ENCODE measurements at places on chromosomes 6 and 20.

DNA sequence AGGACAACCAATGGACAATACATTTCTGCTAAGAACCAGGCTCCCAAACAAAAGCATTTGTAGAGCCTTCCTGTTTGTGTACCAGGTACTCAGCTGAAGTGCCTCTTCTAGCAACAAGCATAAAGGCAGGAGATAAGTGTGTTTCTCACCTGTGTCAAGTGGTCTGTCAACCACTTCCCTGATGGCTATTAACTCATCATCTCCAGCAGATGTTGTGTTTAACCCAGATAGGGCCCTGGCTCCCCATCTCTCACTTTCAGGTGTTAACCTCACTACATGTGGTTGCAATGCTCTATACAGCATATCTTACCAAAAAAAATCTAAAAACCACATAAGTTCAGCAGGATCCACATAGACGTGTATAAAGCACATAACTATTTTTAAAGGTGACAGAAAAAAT is 9.6 kb upstream of the IL17A start:
- no peak for DNase-seq

DNA sequence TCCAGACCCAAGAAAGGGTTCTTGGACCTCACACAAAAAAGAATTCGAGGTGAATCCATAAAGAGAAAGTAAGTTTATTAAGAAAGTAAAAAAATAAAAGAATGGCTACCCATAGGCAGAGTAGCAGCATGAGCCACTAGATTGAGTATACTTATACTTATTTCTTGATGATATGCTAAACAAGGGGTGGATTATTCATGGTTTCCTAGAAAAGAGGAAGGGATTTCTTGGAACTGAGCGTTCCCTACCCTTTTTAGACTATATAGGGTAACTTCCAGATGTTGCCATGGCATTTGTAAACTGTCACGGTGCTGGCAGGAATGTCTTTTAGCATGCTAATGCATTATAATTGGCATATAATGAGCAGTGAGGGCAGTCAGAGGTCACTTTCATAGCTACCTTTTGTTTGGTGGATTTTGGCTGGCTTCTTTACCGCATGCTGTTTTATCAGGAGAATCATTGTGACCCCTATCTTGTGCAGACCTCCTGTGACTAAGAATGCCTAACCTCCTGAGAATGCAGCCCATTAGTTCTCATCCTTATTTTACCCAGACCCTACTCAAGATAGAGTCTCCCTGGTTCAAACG is 44.3 kb downstream of the TENT5A start:
- no peak for DNase-seq

DNA sequence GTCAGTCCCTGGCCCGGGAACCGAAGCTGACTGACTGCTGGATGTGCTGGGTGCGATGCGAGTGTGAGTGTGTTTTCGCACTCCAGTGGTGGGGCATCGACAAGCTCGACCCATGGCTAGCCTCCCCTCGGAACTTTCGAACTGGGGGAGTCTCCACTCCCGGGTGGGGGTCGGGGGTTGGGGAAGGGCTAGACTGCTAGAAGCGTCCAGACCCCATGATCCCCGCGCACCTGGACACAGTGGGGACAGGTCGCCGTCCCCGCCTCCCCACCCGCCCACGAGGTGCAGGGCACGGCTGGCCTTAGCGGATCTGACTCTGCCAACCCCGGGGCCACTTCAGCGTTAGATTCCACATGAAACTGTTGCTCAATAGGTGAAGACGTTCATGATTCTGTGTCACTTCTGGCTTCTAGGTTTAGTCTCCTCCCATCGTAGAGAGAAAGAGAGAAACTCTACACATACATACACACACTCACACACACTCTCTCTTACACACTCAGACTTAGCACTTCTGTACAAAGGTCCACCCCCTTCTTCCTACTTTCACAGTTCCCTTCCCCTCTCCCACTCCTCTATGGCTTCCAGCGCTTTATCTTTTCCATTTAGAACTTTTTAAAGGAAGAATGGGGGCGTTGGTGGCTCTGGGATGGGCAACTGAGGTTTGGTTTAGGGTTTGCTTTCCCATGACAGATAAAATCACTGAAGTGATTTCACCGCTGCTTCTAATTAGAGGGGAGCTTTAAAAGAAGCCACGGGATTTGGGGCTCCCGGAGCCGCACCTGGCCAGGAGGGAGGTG is 5.1 kb upstream of the TFAP2A start:
- no peak for DNase-seq

GRCh38 chr6:154267508-154268106 is 89.0 kb downstream of the IPCEF1 start:
- DNase-seq, result no peak

DNA sequence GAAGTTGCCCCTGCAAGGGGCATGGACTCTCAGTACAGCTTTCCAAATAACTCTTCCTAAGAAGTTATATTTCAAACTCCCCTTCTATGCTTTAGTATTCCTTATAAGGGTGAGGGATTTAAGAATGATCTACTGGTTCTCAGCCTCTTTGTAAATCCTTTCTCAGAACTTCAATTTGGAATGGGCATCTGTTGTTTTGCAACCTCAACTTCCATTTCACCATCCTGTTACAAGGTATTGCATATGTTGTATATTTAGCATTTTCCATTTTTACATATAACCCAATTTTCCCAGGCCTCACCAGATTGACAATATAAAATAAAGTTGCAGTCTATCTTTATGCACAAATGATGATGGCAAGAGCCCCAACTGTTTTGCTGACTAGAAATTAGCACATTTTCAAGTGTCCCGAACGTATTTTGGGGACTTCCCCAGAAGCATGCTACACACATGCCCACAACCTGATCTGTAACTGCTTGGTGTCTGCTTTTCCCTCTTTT is 154.9 kb upstream of the CARMIL1 start:
- no peak for DNase-seq

GRCh38 chr6:36757943-36758508 is 60.4 kb downstream of the RAB44 start:
- no peak for DNase-seq

- no peak for DNase-seq
Observed at GRCh38 chr6:44621846-44622245, 234.3 kb downstream of the CDC5L start.

DNA sequence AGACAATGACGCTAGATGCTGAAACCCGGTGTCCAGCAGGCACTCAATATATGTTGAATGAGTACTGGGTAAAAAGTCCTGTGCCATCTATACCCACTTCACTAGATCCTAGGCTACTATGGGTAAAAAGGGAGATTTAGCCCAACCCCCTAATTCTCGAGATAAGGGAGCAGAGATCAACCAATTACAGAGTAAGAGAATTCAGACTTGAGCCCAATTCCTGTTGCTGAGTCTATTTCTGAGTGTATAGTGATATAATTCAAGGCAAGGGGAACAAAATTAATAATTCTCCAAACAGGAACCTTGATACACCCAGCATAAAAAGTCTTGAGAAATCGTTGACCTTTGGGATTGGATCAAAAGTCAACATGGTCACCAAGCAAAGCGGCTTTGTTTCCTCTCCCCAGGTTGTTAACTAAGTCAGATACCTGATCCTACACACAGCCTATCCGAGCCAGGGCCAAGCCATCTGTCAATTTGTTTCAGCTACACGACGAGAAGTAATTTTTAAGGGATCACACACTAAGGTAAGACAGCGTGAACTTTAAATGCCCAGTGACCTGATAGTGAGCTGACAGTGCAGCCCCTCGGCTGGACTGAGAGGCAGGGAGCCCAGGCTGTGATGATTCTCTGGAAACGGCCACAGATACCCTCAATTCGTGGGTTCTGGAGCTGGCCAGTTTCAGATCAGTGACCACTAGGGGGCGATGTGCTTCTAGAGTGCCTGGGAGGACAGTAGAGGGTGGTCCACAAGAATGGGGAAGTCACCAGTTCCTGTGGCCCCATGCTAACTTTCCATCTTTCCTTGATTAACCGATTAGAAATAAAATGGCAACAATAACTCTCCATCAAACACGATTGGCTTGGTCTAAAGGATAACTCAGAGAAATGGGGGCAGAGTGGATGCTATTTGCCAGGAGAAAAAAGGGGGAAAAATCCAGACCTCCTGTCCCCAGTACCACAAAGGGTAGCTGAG is 46.2 kb downstream of the SLC22A23 start:
- peak; percentile 56 for DNase-seq

DNA sequence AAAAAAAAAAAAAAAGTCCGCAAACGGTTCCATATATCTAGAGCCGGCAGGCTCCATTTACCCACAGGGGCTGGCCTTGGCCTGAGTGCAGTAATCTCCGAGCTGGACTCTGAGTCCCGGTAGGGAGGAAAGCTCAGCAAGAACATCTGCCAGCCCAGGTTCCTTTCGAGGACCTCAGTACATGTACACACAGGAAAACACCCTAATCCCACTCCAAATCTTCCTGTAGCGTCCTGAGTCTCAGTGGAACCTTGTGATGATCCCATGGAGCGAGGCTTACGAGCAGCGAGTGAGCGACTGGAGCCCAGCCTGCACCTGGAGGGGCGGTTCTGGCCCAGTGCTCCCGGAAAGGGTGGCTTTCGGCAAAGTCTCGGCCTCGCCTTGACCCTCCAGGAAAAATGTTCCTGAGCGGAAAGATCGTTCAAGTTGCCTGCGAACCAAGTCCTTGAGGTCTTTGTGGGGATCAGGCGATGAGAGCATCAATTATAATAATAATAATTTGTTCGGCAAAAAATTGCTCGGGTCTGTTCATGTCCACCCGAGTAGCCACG is 32.1 kb downstream of the PRSS16 start:
- no peak for DNase-seq

- no peak for DNase-seq
Observed at GRCh38 chr6:156691018-156691417, 86.2 kb upstream of the ARID1B start.

- DNase-seq, result no peak
Observed at GRCh38 chr6:41208439-41209106, 7.6 kb upstream of the TREML2 start.

GRCh38 chr6:5270093-5270680 is 8.9 kb downstream of the FARS2 start:
- no peak for DNase-seq

DNA sequence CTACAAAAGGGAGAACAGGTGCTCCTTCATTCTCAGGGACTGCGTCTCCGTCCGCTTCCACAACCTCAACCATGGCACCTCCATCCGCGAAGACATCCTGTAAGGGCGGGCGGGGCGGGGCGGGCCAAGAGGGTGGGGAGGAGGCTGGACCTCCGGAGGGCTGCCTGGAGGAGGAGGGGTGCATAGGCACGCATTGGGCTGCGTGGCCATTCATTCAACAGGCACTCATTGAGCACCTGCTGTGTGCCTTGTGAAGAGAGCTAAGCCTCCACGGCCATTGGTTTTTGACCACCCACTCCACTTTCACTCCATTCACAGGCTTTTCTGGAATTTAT is 435 bp downstream of the ZSWIM3 start:
- no peak for DNase-seq

DNA sequence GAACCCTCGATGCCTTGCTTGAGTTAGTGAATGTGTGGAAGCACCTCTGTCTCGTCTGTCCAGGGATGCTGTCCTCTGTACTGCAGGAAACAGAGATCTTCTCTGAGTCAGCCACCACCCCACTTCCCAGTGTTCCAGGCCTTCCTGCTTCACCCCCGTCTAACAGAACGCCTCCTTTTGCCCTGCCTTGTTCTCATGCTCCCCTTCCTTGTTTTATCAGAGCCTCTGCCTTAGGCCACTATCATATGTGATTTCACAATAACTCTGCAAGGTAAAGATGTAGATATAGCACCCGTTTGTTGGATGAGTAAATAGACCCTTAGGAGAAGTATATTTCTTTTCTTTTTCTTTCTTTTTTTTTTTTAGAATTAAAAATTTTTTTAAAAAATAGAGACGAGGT is 106.7 kb upstream of the CLDN20 start:
- DNase-seq, result no peak

- DNase-seq, result no peak
Observed at GRCh38 chr20:56372850-56373249, 14.1 kb downstream of the FAM210B start.

DNA sequence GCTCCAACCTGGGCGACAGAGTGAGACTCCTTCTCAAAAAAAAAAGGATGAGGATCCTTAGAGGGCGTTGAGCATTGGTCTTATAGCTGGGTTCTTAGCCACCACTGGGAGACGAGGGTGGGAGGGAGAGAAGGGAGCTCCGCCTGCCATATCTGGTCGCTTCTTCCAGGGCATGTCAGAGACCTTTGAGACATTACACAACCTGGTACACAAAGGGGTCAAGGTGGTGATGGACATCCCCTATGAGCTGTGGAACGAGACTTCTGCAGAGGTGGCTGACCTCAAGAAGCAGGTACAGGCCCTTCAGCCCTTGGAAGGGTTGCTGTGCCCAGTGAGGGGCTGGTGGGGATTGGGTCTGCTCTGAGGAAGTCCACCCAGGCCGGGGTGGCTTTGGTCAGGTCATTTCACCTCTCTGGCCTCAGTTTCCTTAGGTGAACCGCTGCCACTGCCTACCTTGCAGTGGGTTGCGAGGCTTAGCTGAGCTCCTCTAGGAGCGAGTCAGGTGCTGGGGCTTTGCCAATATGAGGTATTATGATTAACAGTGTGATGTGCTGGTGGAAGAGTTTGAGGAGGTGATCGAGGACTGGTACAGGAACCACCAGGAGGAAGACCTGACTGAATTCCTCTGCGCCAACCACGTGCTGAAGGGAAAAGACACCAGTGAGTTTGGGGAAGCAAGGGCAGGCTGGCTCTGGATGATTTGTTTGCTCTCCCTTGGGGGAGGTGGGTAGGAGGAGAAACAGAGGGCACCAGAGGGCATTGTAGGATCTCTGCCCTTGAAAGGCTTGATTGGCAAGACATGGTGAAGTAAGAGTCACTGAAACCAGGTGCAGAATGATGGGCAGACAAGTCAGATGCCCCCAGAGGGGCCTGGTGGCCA is 8.5 kb downstream of the CNPY3 start:
- DNase-seq, result no peak

DNA sequence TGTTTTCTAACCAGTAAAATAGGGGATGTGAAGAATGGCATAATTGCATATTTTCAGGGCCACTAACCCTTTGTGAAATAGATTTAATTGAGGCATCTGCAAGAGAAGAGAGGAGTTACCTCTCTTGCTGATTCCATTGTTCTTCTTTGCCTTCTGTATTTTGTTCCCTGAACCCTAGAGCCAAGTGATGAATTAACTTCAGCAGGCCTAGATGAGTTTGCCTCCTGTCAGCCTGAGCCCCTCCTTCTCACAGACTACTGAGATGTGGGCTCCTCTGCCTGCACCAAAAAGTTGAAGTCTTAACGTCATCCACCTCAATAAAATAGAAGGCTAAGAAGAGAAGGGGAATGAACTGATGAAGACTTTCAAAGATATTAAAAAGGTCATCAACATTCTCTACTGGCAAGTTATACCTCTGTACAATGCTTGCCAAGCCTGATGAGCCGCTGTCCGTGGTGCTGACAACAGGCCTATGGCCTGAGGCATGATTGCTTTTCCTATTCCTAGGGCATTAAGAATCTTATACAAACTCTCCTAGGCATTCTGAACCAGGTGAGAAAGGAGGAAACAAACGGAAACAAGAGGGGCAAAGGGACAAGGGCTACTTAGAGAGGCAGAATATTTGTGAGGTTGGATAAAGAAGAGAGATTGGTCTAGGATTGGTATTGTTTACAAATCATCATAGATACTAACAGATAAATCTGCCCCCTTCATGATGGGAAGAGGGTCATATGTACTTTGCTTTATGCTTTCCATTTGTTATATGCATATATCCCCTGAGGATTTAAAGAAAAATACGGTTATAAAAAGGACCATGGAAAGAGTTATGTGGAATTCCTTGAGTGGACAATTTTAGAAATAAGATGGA is 46.8 kb downstream of the CD24 start:
- DNase-seq, result no peak

GRCh38 chr6:165987483-165988301 is 180.0 kb downstream of the TBXT start:
- peak; percentile 54 for DNase-seq

GRCh38 chr20:49624317-49624716 is 56.4 kb upstream of the PTGIS start:
- DNase-seq, result no peak

All from omental fat pad (tissue), 4 donors.